ENCODE measurements at places on chromosomes 6 and 20.

DNA sequence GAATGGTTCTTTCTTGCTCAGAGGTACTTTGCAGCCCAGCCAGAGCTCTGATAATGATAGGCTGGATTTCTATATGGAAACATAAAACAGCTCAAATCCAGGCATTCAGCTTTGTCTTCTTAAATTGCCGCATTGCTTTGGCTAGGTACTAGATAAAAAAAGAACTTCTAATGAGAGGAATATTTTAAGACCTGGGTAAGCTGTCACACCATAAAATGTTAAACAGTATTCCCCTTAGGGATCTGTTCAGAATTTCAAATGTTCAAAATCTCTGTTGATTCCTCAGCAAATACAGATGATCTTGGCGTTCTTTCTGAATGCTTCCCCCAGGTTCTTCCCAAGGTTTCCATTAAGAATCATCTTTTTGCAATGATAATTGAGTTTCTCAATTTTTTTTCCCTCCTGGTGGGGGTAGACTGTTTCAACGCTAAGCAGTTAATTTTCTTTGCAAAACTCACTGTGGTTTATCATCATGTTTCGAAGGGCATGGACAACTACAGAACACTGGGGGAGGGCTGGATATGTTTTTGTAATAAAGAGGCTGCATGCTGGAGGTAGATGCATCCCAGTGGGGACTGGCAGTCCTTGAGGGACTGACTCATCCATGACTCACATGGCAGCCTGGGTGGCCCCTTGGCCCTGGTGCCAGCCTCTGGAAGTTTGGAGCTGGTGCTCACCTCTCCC is 31.0 kb downstream of the TIAM2 start:
- DNase-seq = peak; percentile 10

DNA sequence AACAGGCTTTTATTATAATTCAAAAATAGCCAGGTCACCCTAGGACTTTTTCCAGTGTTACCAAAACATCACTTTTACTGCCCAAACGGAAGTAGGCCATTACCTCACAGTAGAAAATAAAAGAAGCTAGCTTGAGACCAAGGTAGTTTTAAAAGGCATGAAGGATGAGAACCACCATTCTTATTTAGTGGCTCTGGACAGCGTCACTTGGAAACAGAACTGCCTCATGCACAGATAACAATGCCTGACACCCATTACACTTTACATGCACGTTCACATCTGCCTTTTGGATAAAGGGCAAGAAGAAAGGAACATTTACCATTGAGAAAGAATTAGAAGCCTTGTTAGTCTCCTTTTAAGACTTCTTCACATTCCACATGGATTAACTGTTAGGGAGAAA is 1.9 kb upstream of the PAQR8 start:
- DNase-seq = no peak

GRCh38 chr6:125742464-125743120 is 6.8 kb upstream of the HEY2 start:
- no peak for DNase-seq

GRCh38 chr20:46031014-46031569 is 2.1 kb downstream of the SLC12A5 start:
- DNase-seq = no peak
